MM.1S (cell line): ENCODE measurements at places on chromosomes 12 and 14.

- no peak overlapping the region for H3K27ac ChIP-seq
- DNase-seq = no peak
- H3K4me3 ChIP-seq = no peak overlapping the region
- H3K4me1 ChIP-seq = no peaks in the 10 kb centered on the region
- no peaks in the 10 kb centered on the region for H3K27me3 ChIP-seq
- H3K36me3 ChIP-seq = no peaks in the 10 kb centered on the region
Observed at GRCh38 chr12:7581625-7582024, 78.0 kb upstream of the CD163 start.

DNA sequence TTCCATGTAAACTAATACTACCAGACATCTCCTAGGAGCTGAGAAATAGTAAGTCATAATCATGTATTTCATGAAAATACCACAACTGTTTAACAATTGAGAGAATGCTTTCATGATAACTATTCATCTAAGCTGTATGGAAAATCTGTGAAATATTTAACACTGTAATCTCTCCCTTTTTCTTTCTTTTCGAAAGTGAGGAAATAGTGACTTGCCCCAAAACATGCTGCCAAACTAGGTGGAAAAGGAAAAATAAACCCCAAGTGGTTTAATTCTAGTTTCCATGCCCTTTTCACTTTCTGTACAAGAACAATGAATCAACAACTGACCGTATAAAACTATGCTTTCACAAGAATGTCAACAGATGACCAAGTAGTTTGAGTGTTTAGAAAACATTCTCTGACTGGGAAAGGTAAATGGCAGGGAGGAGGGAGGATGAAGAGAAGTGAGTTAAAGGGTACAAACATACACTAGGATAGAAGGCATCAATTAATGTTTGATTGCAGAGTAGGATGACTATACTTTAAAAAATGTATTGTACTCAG lies 147.5 kb upstream of the AVPR1A start:
- H3K36me3 ChIP-seq = no peaks in the 10 kb centered on the region
- H3K27ac ChIP-seq = no peak overlapping the region
- no peaks in the 10 kb centered on the region for H3K27me3 ChIP-seq

DNA sequence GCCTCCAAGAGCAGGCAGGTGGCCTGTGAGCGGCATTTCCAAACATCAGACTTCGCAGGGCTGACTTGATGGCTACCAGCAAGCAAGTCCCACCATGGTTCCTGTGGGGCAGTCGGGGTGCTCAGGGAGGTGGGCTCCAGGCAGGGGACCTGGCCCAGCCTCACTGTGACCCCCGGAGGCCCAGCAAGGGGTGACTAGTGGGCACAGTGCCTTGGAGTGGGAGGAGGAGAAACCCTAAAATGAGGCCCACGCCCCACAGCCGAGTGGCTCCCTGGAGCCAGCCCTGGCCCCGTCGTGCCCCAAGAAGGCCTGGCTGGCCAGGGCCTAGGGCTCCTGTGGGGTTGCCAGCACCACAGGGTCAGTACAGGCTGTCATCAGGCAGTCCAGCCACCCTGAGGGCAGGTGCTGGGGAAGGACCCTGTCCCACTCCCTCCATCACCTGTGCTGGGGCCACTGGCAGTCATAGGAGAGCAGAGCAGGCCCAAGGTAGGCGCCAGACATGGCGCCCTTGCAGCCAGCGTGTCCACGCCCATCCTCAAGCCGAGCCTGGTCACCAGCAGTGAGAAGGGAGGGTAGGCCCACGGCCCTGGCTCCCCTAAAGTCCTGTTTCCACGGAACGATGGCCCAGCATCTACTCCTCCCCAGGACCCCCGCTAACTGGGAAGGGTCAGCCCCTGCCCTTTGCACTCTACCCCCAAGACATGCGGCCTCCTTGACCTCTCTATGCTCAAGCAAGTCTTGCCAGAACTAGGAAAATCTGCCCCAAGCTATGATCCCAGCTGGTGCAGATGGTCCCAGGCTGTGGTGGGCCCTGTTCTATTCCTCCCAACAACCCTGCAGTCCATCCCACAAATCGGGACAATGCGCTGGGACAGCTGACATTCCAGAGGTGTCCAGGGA lies 144.2 kb upstream of the C14orf180 start:
- no peak for DNase-seq
- no peaks in the 10 kb centered on the region for H3K4me1 ChIP-seq
- no peak overlapping the region for H3K27ac ChIP-seq

- peaks cover 4% of the 10 kb centered on the region for H3K4me1 ChIP-seq
- H3K27ac ChIP-seq = no peak overlapping the region
- H3K36me3 ChIP-seq = no peaks in the 10 kb centered on the region
- H3K27me3 ChIP-seq = no peaks in the 10 kb centered on the region
- no peak overlapping the region for H3K4me3 ChIP-seq
Observed at GRCh38 chr12:45720069-45720468, 9.4 kb upstream of the ARID2 start.

DNA sequence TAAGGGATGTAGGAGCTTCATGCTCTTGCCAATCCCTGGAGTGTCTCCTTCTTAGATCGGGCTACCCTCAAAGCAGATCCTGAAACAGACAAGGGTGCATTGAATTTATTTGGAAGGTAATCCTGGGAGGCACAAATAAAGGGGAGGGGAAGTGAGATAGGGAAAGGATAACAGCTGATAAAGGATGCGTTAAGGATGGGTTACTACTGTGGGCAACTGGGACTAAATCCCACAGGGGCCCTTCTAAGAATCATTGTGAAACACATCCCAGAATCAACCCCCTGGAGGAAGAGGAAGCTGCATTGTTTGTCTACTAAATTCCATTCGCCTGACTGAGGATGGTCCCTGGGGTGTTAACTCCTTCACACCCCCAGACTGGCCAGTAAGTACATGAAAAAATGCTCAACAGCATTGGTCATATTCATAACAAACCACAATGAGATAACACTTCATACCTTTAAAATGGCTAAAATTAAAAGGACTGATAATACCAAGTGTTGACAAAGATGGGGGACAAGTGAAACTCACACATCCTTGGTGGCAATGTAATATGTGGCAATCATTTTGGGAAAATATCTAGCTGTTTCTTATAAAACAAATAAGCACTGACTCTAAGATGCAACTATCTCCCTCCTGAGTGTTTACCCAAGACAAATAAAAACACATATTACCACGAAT lies 37.0 kb upstream of the CMKLR1 start:
- H3K4me3 ChIP-seq = no peak overlapping the region
- H3K27ac ChIP-seq = no peak overlapping the region
- H3K36me3 ChIP-seq = no peaks in the 10 kb centered on the region
- DNase-seq = no peak

GRCh38 chr12:96392397-96392796 lies 7.8 kb downstream of the CDK17 start:
- no peak overlapping the region for H3K27ac ChIP-seq

DNA sequence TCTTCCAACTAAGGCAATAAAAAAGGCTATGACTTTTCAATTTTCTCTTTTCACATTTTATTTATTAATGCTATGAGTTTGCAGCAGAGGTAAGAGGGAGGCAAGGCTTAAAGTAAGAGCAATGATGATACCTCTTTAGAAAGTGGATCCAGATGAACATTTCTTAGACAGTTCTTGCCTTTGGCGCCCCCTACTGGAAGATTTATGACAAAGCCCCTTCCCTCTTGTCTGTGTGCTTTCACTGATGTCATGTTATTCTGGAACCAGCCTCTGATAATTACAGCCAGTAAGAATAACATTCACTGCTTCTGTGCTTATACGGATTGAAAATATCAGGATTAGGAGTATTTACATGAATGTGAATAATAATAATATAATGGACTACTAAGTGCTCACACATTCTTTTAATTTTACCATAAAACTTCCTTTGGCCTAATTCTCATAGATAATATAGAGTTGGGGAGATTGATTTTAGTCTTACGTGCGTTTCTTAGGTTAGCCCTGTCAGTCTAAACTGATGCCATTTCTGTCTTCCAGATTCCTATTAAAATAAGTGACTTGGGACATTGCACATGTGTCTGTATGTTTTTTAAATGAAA lies 1929.9 kb upstream of the SEL1L start:
- H3K36me3 ChIP-seq = no peaks in the 10 kb centered on the region
- DNase-seq = peak; percentile 14
- H3K4me3 ChIP-seq = no peak overlapping the region
- no peak overlapping the region for H3K27ac ChIP-seq
- H3K27me3 ChIP-seq = no peaks in the 10 kb centered on the region
- H3K4me1 ChIP-seq = no peaks in the 10 kb centered on the region

DNA sequence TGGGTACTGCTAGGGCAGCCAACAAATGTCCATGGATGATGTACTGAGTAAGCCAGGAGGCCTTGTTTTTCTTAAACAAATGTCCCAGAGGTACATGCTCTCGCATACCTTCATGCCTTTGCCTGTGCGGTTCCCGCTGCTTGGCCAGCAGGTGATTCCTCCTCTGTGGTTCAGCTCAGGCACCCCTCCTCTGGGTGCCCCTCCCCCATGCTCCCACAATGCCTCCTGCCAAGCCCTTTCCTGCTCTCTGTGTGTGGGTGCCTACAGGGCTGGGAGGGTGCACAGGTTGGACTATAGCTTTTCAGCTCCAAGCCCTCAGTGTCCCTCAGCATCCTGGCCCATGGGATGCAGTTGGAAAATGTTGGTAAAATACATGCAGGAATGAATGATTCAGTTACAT lies 23.5 kb downstream of the ASB2 start:
- no peaks in the 10 kb centered on the region for H3K27me3 ChIP-seq
- no peak overlapping the region for H3K4me3 ChIP-seq
- peaks cover 15% of the 10 kb centered on the region for H3K4me1 ChIP-seq

DNA sequence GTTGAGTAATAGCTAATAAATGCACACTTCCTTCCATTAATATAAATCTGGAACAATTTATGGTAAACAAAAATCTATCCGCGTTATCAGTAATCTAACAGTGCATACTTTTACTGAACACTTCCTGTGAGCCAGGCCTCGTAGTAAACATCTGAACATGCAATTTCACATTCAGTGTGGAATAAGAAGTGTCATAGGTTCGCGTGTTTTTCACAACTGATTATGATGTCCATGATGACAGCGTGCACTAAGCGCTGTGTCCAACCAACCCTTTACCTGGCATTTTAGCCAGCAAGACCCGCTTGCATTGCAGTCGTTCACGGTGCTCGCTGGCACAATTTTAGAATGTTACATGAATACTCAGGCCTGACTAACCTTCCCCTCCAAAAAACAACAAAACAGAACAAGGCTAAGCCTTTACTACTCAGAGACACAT lies 2.1 kb downstream of the PNMA1 start:
- H3K27me3 ChIP-seq = no peaks in the 10 kb centered on the region
- H3K4me3 ChIP-seq = no peak overlapping the region

- H3K36me3 ChIP-seq = 0 out of 2 replicates have a peak, but pooled peaks cover 3% of the 10 kb centered on the region
- no peak for DNase-seq
- peaks cover 32% of the 10 kb centered on the region for H3K4me1 ChIP-seq
- peak overlapping the region; percentile 80 for H3K4me3 ChIP-seq
- H3K27ac ChIP-seq = peak overlapping the region; percentile 85; the same call in 1 of the 2 replicates
- H3K27me3 ChIP-seq = no peaks in the 10 kb centered on the region
Observed at GRCh38 chr12:6450869-6451347, 934 bp upstream of the TAPBPL start.

DNA sequence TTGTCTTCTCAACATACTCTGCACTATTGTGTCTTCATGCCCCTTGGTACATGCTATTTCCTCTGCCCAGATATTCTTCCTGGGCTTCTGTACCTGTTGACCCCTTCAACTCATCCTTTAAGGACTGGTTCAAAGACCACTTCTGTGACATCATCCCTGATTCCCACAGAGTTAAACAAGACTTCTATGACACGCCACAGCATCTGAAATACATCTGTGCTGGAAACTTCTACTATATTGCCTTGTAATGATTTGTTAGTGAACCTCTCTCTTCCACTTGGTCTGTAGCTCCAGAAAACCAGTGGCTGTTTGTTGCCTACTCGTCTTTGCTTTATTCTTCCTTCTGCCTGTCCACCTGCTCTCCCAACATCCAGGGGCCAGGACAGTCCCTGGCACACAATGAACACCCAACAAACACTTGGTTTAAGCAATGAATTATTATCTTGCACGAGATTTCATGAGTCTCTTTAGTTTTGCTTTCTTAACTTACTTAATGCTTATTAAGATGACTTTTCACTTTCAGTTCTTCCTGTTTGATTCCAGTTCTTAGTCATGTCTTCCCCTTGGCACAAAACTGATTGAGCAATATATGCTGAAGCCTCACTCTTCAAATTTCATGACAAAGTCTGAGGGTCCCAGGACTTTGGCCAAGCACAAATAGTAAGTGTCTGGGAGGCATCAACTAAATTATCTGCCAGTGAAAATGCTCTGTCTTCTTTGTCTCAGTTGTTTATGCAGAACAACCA lies 485.9 kb downstream of the APAF1 start:
- H3K36me3 ChIP-seq = no peaks in the 10 kb centered on the region
- peak; percentile 31 for DNase-seq
- no peaks in the 10 kb centered on the region for H3K4me1 ChIP-seq
- no peak overlapping the region for H3K27ac ChIP-seq
- peak overlapping the region; percentile 30; the same call in 1 of the 2 replicates for H3K4me3 ChIP-seq

- no peaks in the 10 kb centered on the region for H3K36me3 ChIP-seq
- H3K4me3 ChIP-seq = no peak within 1 kb of the TSS
- no peaks in the 10 kb centered on the region for H3K27me3 ChIP-seq
- DNase-seq = no peak
- no peaks in the 10 kb centered on the region for H3K4me1 ChIP-seq
Observed at GRCh38 chr14:20223410-20223809, at the start of gene OR11H6. OR11H6 (plus strand) TSS chr14:20223710; CDS start chr14:20223710, 0 bp downstream.

- no peaks in the 10 kb centered on the region for H3K4me1 ChIP-seq
- no peaks in the 10 kb centered on the region for H3K27me3 ChIP-seq
- no peak overlapping the region for H3K27ac ChIP-seq
- no peak overlapping the region for H3K4me3 ChIP-seq
- no peak for DNase-seq
Observed at GRCh38 chr14:100419856-100420255, 96.7 kb downstream of the SLC25A47 start.

- DNase-seq = no peak
- H3K4me1 ChIP-seq = no peaks in the 10 kb centered on the region
- H3K27ac ChIP-seq = no peak overlapping the region
- no peak overlapping the region for H3K4me3 ChIP-seq
Observed at GRCh38 chr12:22172501-22172900, 126.5 kb downstream of the CMAS start.

- no peak overlapping the region for H3K27ac ChIP-seq
- no peaks in the 10 kb centered on the region for H3K36me3 ChIP-seq
- no peaks in the 10 kb centered on the region for H3K27me3 ChIP-seq
- DNase-seq = no peak
- no peaks in the 10 kb centered on the region for H3K4me1 ChIP-seq
- H3K4me3 ChIP-seq = no peak overlapping the region
Observed at GRCh38 chr14:90575336-90575735, 178.5 kb downstream of the CALM1 start.

- peak; percentile 51 for DNase-seq
- peaks cover 21% of the 10 kb centered on the region for H3K4me1 ChIP-seq
- H3K27ac ChIP-seq = no peak overlapping the region; the same call in 1 of the 2 replicates
- no peaks in the 10 kb centered on the region for H3K27me3 ChIP-seq
Observed at GRCh38 chr12:102652645-102653313, 172.4 kb upstream of the IGF1 start.

- no peak overlapping the region for H3K27ac ChIP-seq
- no peaks in the 10 kb centered on the region for H3K36me3 ChIP-seq
- no peak for DNase-seq
- H3K27me3 ChIP-seq = no peaks in the 10 kb centered on the region
Observed at GRCh38 chr12:75177997-75178396, 31.6 kb downstream of the KCNC2 start.
